ENCODE measurements at places on chromosomes 1 and 21. TPM values are rescaled to one million over a fixed set of nuclear protein-coding genes. Genes with fewer than 3 reads are reported as not detected.

The TOR1AIP1 gene
- total RNA-seq = 42.1 TPM

The CYP4Z1 gene
- total RNA-seq = not detected

The GLRX2 gene
- 27.6 TPM for total RNA-seq

The RNF223 gene
- total RNA-seq = not detected

DNA sequence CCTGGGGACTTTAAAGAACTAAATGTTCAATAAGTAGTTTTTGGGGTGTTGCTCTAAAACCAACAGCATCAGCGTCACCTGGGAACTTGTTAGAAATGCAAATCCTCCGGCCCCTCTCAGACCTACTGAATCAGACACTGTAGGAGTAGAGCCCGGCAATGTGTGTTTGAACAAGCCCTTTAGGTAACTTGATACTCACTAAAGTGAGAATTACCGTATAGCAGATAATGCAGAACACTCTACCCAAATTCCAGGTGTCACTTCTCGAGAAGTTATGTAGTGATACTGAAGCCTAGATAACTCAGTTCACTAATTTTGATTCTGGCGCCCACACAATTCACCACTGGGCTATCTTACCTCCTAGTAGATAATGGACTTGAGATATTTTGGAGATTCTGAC lies 3.7 kb upstream of the DPT start:
- peaks cover 27% of the 10 kb centered on the region for H3K4me1 ChIP-seq
- H3K4me3 ChIP-seq = no peak overlapping the region
- no peaks in the 10 kb centered on the region for H3K36me3 ChIP-seq
- no peaks in the 10 kb centered on the region for H3K27me3 ChIP-seq

DNA sequence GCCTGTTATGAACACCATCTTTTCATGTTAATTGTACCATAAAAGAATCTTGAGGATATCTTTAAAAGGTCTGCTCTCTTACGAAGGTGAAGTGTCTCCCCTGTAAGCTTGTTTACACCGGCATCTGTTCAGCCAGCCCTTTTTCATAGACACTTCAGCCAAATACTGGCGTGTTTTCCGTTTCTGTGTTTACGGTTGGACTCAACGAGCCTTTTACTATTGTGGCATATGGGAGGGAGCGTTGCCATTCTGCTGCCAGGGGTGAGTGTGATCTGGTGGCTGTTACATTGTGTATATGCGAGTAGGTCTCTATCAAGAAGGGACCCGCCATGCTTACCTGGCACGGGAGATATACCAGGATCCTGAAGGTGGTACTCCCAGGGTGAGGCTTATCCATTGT lies 433.8 kb downstream of the CAMTA1 start:
- peaks cover 7% of the 10 kb centered on the region for H3K4me1 ChIP-seq
- no peak overlapping the region for H3K27ac ChIP-seq
- no peak overlapping the region for H3K4me3 ChIP-seq
- no peaks in the 10 kb centered on the region for H3K36me3 ChIP-seq
- no peak for DNase-seq

DNA sequence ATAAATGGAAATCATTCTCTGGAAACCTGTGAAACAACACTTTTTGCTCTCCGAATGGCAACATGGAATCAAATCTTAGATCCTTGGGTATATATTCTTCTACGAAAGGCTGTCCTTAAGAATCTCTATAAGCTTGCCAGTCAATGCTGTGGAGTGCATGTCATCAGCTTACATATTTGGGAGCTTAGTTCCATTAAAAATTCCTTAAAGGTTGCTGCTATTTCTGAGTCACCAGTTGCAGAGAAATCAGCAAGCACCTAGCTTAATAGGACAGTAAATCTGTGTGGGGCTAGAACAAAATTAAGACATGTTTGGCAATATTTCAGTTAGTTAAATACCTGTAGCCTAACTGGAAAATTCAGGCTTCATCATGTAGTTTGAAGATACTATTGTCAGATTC lies 45.7 kb downstream of the PTGFR start:
- no peak for DNase-seq
- H3K4me3 ChIP-seq = no peak overlapping the region
- H3K4me1 ChIP-seq = no peaks in the 10 kb centered on the region
- H3K27me3 ChIP-seq = peaks cover 28% of the 10 kb centered on the region

- no peaks in the 10 kb centered on the region for H3K27me3 ChIP-seq
- H3K4me3 ChIP-seq = no peak overlapping the region
- H3K4me1 ChIP-seq = peaks cover 16% of the 10 kb centered on the region
- peaks cover 2% of the 10 kb centered on the region for H3K36me3 ChIP-seq
Measured at GRCh38 chr1:145706086-145706664, 993 bp downstream of the PDZK1 start.

DNA sequence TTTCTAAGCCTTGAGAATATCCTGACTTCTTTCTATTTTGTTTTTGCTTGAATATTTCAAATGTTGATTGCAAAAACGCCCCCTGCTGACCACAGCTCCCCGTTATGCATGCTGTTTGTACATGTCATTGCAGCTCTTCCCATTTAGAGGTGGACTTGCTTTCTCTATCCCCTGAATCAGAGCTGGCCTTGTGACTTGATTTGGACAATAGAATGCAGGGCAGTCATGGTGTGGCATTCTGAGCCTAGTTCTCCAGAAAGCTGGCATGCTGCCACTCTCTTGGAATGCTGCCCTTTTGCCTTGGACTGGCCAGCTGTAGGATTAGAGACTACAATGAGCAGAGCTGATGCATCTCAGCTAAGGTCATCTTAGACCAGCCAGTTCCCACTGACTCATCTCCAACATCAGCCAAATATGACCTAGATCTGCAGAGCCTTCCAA lies 1561.5 kb downstream of the MRPL39 start:
- H3K27me3 ChIP-seq = no peaks in the 10 kb centered on the region
- H3K36me3 ChIP-seq = no peaks in the 10 kb centered on the region
- no peak overlapping the region for H3K4me3 ChIP-seq
- DNase-seq = no peak
- H3K4me1 ChIP-seq = peaks cover 4% of the 10 kb centered on the region

GRCh38 chr1:162726555-162726954 lies 63.9 kb upstream of the HSD17B7 start:
- peaks cover 18% of the 10 kb centered on the region for H3K4me1 ChIP-seq
- no peaks in the 10 kb centered on the region for H3K36me3 ChIP-seq
- no peak overlapping the region for H3K4me3 ChIP-seq
- DNase-seq = no peak

DNA sequence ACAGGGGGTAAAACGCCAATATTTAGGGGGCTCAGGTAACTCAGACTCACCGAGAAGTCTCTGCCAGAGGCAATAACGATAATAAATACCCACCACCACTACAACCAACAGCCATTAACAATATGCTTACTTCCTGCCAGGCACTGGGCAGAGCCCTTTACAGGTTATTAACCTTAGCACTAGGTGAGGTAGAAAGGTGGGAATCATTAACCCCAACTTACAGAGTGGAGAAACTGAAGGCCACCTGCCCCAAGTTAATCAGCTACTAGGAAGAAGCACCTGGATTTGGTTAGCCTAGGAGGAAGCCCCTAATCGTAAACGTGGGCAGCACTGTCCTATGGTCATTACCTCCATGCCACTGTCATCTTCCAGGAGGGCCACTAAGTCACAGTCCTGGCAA lies 110.0 kb downstream of the UBR4 start:
- peaks cover 55% of the 10 kb centered on the region for H3K36me3 ChIP-seq
- H3K27ac ChIP-seq = no peak overlapping the region
- no peaks in the 10 kb centered on the region for H3K27me3 ChIP-seq
- DNase-seq = no peak
- H3K4me3 ChIP-seq = no peak overlapping the region

DNA sequence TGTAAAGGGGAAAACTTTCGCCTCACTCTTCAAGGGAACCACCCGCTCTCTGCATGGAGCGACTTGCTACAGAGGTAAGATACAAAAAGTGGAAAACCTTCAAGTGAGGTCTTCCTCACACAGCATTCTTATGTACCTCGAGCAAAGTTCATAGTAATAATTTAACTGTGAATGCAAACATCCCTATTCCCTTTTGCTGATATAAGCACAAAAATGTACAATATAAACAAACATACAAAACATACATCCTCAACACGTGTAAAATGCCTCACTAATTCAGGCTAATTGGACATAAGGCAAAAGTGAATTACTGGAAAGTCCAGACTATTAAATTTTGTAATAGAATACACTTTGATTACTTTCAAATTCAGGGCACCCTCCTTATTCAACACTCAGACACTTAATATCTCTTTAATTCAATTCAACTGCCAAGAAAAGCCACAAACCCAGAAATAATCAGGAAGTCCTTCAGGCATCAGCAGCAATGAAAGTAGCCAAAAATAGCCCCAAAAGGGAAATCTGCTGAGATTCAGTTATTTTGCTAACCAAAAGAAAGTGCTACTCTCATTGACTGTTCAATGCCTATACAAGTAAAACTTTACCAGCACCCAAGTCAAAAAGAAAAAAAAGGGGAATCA lies 15.2 kb upstream of the LMX1A start:
- DNase-seq = no peak
- H3K36me3 ChIP-seq = no peaks in the 10 kb centered on the region
- H3K4me3 ChIP-seq = no peak overlapping the region
- no peak overlapping the region for H3K27ac ChIP-seq

DNA sequence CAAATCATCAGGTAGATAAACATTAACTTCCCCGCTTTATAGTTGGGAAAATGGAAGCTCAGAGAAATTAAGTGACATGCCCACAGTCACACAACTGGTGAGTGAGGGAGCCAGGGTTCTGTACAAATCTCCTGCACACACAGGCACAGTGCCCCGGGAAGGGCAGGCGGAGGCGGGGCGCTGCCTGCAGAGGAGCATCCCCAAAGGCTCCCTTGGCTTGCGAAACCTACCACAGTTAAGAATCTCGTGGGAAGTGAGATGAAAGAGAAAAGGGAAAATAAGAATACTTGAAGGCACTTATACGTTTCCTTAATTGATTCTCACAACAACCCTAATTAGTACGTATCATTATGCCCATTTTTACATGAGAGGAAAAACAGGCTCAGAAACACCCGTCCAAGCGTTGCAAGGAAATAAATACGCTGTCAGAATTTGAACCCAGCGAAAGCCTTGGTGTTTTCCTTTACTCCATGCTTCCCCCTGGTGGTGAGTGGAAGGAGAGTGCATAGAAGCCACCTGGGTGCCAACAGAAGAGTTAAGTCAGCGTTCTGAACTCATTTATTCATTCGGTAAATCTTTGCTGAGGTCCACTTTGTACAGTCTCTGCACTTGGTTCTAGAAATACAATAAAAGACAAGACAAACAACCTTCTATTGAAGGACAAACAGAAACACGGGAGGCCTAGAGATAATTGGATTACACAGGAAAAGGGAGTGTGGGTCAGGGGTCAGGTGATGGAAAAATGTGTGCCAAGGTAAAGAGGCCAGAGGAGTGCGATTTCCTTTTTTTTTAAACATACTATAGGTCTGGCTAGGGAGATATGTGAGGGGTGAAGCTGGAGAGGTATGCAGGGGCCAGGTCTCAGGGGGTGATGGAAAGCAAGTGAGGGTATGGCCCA lies 28.4 kb downstream of the ACP6 start:
- H3K36me3 ChIP-seq = peaks cover 17% of the 10 kb centered on the region
- DNase-seq = no peak
- no peak overlapping the region for H3K4me3 ChIP-seq
- H3K4me1 ChIP-seq = no peaks in the 10 kb centered on the region
- H3K27ac ChIP-seq = no peak overlapping the region

DNA sequence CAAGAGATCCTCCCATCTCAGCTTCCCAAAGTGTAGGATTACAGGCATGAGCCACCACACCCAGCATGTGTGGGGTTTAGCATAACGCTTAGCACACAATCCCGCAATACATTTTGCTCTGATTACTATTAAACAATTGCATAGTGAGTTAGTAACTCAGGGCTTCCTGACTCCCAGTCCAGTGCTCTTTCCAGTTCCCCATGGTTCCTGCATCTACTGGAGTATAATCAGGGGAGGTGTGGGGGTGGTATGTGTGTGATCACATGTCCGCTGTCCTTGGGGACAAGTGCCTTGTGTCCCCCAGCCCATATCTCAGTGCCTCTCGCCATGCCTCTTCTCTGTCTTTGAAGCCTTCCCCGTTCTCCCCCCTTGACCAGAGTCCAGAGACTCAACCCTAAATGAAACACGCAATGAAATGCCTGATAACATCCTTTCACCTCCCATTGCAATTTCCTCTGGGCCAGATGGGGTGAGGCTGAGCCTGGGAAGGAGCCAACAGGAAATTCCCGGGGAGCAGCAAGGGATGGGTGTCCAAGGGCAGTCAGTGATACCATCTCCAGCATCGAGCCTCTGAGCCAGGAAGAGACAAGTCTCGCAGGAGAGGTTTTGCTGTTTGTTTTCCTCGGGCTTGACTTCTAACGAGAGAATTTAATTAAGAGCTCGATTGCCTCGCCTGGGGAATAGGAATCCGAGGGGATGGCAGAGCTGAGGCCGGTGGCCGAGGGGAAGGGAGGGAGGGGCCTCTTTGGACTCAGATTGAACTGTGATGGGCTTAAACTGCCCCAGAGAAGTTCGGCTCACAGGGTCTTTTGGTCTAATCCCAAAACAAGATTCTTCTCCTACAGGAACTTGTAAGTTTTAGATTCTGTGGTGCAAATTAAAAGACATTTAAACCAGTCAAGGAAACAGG lies 7.7 kb upstream of the HTR1D start:
- no peak for DNase-seq
- H3K27me3 ChIP-seq = no peaks in the 10 kb centered on the region
- peaks cover 20% of the 10 kb centered on the region for H3K4me1 ChIP-seq
- H3K27ac ChIP-seq = peak overlapping the region; percentile 45
- no peak overlapping the region for H3K4me3 ChIP-seq

DNA sequence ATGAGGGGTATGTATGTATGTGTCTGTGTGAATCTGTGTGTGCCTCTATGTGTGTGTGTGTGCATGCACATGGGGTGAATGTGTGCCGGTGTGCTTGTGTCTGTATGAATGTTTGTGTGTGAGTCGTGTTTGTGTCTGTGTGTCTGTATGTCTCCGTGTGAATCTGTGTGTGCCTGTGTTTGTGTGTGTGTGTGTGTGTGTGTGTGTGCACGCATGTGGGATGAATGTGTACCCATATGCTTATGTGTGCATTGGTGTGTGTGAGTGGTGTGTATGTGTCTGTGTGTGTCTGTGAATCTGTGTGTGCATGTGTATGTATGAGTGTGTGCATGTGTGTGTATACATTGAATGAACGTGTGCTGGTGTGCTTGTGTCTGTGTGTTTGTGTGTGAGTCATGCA lies 88.9 kb downstream of the MATN1 start:
- no peaks in the 10 kb centered on the region for H3K4me1 ChIP-seq
- H3K27me3 ChIP-seq = peaks cover 19% of the 10 kb centered on the region
- H3K4me3 ChIP-seq = no peak overlapping the region

DNA sequence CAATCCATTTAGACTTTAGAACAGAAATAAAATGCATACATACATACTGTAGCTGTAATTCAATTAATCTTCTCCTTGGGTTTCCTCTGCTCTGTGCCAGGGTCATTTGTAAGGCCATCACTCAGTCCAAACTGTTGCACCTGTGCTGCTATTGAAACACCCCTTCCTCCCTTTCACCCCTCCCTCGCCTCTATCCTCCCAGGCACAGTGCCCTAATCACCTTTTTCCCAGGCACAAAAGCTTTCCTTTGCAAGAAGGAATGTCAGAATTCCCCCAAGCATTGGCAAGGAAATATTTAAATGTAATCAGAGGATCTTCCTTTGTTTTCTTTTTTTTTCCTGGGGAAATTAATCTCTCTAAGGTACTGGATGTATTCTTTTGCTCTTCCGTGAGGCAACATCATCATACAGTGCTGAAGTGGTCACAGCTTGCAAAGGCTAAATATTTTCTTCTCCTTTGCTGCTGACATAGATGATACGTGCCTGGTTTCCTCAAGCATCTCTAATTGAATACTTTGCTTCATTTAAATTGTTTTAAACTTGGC lies 339.3 kb upstream of the NR5A2 start:
- no peaks in the 10 kb centered on the region for H3K36me3 ChIP-seq
- H3K27me3 ChIP-seq = peaks cover 20% of the 10 kb centered on the region
- DNase-seq = no peak
